Caudate nucleus (tissue), 63 donors: ENCODE measurements at places on chromosomes 16 and 17.

GRCh38 chr16:11234884-11235702 lies 20.9 kb downstream of the SOCS1 start:
- DNase-seq, result no peak

- peak; percentile 18 for DNase-seq
Measured at GRCh38 chr16:3879887-3880564, 487 bp downstream of the CREBBP start.

GRCh38 chr17:45251931-45252330 lies 10.0 kb downstream of the SPATA32 start:
- no peak for DNase-seq

GRCh38 chr17:36550491-36551417 lies 6.0 kb downstream of the GGNBP2 start:
- no peak for DNase-seq

DNA sequence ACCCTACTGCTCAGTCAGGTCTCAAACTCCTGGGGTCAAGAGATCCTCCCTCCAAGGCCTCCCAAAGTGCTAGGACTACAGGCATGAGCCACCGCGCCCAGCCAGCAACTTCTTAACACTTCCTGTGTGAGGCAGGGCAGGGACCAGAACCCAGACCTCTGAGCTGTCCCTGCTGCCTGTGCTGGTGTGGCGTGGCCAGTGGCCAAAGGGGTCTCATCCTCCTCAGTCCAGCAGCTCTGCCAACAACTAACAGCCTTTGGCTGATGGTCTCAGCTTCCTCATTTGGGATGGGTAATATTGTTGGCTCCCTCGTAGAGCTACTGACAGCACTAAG lies 1.4 kb upstream of the LLGL1 start:
- no peak for DNase-seq

DNA sequence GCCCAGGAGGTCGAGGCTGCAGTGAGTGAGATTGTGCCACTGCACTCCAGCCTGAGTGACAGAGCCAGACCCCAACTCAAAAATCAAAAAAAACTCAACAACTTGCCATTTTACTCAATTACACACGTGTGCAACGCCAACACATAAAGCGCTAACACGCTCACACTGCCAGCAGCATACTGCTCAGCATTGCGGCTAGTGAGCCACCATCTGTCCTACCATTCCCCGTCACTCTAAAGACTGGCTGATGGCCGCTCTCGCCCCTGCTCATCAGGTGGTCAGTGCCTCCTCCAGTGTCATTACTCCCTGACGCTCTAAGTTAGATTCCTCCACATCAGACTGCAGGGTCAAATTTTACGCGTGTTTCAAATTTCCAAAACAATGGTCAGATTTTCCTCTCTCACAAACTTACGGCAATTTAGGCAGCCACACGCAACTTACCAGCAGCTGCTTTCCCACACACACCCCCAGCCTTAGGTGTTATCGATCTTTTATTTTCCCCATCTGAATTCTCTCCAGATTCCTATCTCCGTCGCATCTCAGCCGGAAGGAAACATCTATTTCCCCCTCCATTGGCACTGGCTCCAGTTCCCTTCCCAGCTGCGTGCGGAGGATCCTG lies 240.8 kb downstream of the C16orf95 start:
- no peak for DNase-seq
